ENCODE measurements at places on chromosomes 12 and 14.

DNA sequence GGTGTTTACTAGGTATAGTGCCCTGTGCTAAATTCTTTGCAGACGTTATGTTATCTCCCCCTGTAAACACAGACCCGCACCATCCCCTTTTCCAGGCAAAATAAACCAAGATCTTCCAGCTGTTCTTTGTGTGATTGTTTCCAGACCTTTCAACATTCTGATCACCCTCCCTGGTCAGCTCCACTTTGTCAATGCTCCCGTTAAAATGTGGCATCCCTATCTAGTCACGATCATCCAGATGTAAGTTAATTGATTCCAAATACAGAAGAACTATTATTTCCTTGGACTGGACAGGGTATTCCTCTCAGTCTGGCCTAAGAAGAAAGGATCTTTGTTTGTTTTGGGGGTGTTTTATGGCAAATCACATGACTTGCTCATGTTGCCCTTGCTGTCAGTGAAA is 127.6 kb upstream of the ARID2 start:
- no peak for DNase-seq

DNA sequence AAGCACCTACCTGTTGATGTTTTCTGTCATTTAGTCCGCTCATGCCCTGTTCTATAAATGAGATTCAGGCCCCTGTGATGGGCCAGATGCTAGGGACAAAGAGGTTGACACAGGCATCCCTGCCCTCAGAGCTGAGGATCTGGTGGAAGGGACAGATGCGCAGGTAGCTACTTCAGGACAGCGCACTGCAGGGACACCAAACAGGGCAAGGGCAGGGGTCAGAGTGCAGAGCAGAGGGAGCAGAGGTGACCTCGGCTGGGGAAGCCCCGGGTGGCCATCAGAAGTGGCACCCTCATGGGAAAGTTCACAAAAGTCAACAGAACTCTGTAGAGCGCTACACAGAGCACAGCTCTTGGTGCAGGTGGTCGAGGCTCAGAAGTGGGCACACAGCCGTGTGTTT is 5.6 kb upstream of the PNMA1 start:
- DNase-seq: no peak

DNA sequence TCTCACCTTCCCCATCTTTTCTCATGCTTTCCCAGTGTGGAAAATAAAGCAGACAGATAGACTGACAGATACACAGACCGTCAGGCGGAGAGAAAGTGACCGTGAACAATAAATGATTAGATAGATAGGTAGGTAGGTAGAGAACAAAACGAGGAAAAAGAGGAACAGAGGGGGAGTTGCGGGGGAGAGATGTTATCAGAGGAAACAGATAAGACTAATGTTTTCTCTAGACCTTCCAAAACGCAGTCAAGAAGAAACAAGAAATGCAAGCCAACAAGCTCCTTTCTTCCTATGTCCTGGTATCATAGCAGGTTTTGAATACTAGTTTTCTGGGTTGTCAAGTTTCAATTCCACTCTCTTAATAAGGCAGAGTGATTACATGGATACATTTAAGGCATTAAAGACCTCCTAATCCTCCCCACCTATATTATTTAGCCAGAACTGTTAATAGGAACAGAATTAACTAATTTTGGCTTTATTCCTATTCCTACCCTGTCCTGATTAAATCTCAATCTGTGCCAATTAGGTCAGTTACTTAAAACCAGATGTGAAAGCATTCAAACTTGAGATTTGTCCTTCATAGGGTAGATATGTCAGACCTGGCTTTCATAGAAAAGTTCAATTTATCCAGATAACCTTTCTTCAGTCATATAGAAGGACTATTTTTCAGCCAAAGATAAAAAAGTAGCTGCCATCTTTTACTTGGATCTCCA is 89.0 kb upstream of the PTPRR start:
- no peak for DNase-seq

- peak; percentile 59 for DNase-seq
Observed at GRCh38 chr14:103427485-103428443, 42.5 kb downstream of the MARK3 start.

Measured in inflammatory macrophage (primary cell).